ENCODE measurements at places on chromosomes 7 and 10. TPM values are rescaled to one million over a fixed set of nuclear protein-coding genes. Genes with fewer than 3 reads are reported as not detected.

The NUDT13 gene
- polyA plus RNA-seq: 1.8 TPM

The OPN1SW gene
- polyA plus RNA-seq: not detected

The RNLS gene
- 6.7 TPM for polyA plus RNA-seq

The NKX2-3 gene
- polyA plus RNA-seq: 0.14 TPM

The KMT2E gene
- polyA plus RNA-seq: 15.0 TPM

The TMEM270 gene
- not detected for polyA plus RNA-seq

The SNCG gene
- 19.1 TPM for polyA plus RNA-seq

The MALRD1 gene
- polyA plus RNA-seq: 0.14 TPM

The VPS37D gene
- 0.45 TPM for polyA plus RNA-seq

The TRIM50 gene
- polyA plus RNA-seq: not detected

The UROS gene
- 16.8 TPM for polyA plus RNA-seq

The CDH23 gene
- 1.6 TPM for polyA plus RNA-seq

Data from esophagus (tissue), 2 donors.